Mesenchymal stem cell (in vitro differentiated cells and primary cell): ENCODE measurements at places on chromosomes 3 and 15.

DNA sequence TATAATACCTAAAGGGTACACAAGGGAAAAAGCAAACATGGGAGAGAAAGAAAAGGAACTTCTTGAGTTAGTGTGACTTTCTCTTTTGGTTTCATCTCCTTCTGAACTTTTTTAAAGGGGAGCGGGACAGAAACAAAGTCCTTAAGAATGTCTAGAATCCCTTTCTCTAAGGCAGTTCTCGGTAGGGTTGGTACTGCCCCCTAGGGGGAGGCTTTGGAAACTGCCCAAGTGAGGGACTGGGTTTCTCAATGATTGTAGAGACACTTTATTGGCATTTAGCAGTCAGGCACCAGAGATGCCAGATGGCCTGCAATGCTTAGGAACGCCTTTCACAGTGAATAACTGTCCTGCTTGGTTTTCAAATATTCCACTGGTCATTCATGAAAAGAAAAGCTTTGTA lies 172.7 kb downstream of the WDR72 start:
- DNase-seq: peak; percentile 1

- no peak for DNase-seq
These were observed 32.4 kb downstream of the FRMD4B start for GRCh38 chr3:69353503-69353902.

- no peak for DNase-seq
These were observed 29.4 kb downstream of the PAQR5 start for GRCh38 chr15:69328080-69328479.

GRCh38 chr3:31402117-31402516 lies 130.6 kb upstream of the STT3B start:
- DNase-seq: peak; percentile 7

- DNase-seq: peak; percentile 13
These were observed 9.8 kb upstream of the TXNRD3 start for GRCh38 chr3:126664591-126665214.

GRCh38 chr3:126406389-126407296 lies 11.9 kb downstream of the CFAP100 start:
- DNase-seq: no peak

- no peak for DNase-seq
These were observed 118.7 kb downstream of the PPM1L start for GRCh38 chr3:160874736-160875135.
